Caki2 (cell line): ENCODE measurements at places on chromosomes 5 and 9. TPM values are rescaled to one million over a fixed set of nuclear protein-coding genes. Genes with fewer than 3 reads are reported as not detected.

The PHF19 gene
- 15.6 and 47.7 TPM in 2 replicates for total RNA-seq

The KDM4C gene
- 2.4 and 9.2 TPM in 2 replicates for total RNA-seq

DNA sequence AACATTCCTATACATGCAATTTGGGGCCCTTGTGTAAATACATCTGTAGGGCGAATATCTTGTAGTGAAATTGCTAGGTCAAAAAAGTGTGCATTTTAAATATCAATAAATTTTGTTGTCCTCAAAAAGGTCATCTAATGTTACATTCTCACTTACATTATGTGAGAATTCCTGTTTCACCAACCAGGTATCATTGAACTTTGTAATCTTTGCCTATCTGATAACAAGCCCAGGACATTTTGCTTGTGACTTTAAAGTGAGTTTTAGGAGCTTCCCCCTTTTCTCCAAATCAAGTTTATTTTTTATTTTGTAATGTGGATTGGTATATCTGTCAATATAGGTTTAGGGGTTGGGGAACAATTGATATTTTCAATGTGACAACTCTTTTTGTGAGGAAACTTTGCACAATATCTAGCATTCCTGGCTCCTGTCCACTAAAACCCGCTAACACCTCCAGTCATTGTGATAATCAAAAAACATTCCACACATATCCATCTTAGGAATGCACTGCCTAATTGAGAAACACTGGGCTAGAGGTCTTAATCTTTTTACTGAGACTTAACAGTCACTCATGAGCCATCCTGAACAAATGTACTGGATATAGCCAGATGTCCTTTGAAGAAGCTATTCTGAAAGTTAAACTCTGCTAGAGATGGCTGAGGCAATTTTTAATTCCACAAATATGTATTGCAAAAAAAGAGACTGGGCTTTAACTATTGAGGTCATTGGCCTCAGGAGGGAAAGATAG is 72.5 kb upstream of the SLC1A1 start:
- no peak for DNase-seq

The DMGDH gene
- 6.7 and 9.6 TPM in 2 replicates for total RNA-seq

DNA sequence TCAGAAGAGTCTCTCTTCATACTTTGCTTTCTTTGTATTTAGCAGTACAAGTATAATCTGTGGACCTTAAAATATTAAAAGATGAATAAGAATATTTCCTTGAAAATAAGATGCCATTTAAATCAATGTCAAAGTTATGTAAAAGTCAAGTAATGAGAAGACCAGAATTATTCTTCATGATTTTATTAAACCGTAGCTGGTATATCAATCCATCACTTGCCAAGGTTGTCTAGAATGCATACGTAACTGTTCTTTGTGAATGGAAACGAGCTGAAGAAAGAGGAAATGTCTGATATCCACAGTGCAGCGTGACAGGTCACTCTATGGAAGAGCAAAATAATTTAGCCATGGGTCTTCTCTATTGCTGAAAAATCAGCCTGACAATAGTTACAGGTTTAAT is 488.7 kb upstream of the CCNG1 start:
- no peak for DNase-seq

DNA sequence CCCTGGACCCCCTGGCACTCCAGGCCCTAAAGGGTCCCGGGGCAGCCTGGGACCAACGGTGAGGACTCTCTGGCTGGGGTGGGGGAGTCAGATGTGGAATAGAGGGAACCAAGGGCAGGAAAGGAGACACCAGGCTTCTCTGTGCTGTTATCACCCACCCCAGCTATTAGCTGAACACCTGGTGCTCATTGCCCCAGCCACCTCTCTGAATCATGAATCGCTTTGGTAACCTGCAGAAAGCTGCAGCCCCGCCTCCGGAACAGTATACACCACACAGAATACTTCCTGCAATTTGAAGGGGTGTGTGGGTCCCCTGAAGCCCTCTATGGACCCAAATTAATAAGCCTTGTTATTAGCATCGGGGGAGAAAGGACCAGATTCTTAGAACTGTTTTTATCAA is 40.4 kb upstream of the ORM1 start:
- no peak for DNase-seq

The PCDHB7 gene
- total RNA-seq, result 0.90 and 1.2 TPM in 2 replicates

GRCh38 chr5:137073189-137073588 is 425.9 kb downstream of the SPOCK1 start:
- DNase-seq, result no peak

The LCN1 gene
- not detected in 2 replicates for total RNA-seq
